GM23338 (cell line): ENCODE measurements at places on chromosomes 11 and 22. TPM values are rescaled to one million over a fixed set of nuclear protein-coding genes. Genes with fewer than 3 reads are reported as not detected.

- H3K36me3 ChIP-seq: 0 out of 2 replicates have a peak, but pooled peaks cover 4% of the 10 kb centered on the region
- DNase-seq: no peak
- no peak overlapping the region for H3K4me3 ChIP-seq
- H3K4me1 ChIP-seq: no peaks in the 10 kb centered on the region
Measured at GRCh38 chr22:49686495-49687219, 141.0 kb downstream of the BRD1 start.

Gene FIBIN
- total RNA-seq: 0.66 TPM in 1 of 2 replicates, not detected in the other

Gene RIBC2
- 2.2 TPM in 2 replicates for total RNA-seq

Gene MUC2
- not detected in 2 replicates for total RNA-seq

DNA sequence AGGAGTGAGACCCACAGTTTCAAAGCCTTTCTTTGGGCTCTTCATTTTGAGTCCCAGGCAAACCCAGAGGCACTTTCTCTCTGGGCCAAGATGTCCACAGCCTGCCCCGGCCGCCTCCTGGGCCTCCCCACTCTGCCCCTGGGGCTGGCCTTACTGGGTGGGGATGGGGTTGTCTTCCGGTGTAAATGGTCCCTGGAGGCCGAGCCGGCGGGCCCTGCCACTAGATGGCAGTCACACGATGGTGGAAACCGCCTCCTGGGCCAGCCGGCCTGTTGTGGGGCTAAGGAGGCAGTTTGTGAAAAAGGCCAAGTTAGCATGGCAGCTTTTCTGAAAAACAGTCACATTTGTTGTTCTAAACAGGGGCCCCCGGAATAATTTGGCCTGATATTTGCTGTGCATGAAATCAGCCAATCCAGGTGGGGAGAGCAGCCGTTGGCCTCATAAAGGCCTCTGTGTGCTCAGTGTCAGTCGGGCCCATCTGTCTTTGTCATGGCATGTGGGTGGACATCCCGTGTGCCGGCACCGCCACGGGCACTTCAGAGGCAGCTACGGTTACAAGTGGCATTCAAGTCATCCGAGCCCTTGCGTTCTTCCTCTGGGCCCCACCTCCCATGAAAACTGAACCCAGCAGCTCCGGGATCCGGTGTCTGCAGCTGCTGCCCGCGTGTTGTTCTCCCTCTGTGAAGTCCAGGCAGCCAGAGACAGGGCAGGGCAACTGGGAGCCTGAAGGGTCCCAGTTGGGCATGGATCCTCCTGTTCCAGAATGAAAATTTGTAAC, 6.5 kb downstream of the MRPL23 start:
- H3K27ac ChIP-seq: no peak overlapping the region
- H3K4me3 ChIP-seq: no peak overlapping the region
- no peaks in the 10 kb centered on the region for H3K27me3 ChIP-seq
- no peaks in the 10 kb centered on the region for H3K36me3 ChIP-seq
- DNase-seq: no peak

Gene ZP1
- total RNA-seq: not detected in 2 replicates

Gene NXPE2
- 0.10 and 0.12 TPM in 2 replicates for total RNA-seq

GRCh38 chr11:72491001-72491400, 56.7 kb upstream of the CLPB start:
- no peak overlapping the region for H3K27ac ChIP-seq
- H3K27me3 ChIP-seq: no peaks in the 10 kb centered on the region
- no peak overlapping the region for H3K4me3 ChIP-seq
- H3K4me1 ChIP-seq: no peaks in the 10 kb centered on the region
- H3K36me3 ChIP-seq: no peaks in the 10 kb centered on the region

Gene OR8U1
- total RNA-seq: not detected in 2 replicates

DNA sequence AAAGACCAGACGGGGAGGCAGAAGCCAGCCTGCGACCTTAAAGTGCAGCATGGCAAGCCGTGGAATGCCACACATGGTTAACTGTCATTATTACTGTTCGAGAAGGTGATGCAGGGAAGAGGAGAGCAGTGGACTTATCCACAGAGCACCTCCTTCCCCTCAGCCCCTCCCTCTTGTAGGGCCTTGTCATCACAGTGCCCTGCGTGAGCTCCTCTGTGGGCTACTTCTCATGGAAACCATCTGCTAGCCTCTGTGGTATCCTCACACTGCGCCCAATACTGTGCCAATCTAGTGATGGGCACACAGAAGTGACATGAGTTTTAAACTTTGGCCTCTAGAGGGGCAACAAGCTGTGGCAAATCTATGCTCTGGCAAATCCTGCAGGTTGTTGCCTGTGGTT, 18.2 kb upstream of the CCDC134 start:
- H3K27me3 ChIP-seq: no peaks in the 10 kb centered on the region
- H3K4me3 ChIP-seq: no peak overlapping the region
- H3K36me3 ChIP-seq: no peaks in the 10 kb centered on the region
- DNase-seq: no peak
- no peaks in the 10 kb centered on the region for H3K4me1 ChIP-seq

- H3K27ac ChIP-seq: no peak overlapping the region
- H3K4me1 ChIP-seq: no peaks in the 10 kb centered on the region
- no peaks in the 10 kb centered on the region for H3K36me3 ChIP-seq
- no peaks in the 10 kb centered on the region for H3K27me3 ChIP-seq
- H3K4me3 ChIP-seq: no peak overlapping the region
Measured at GRCh38 chr11:104333977-104334376, 170.0 kb upstream of the PDGFD start.

- peaks cover 20% of the 10 kb centered on the region for H3K4me1 ChIP-seq
- H3K27me3 ChIP-seq: peaks cover 34% of the 10 kb centered on the region
- H3K4me3 ChIP-seq: peak overlapping the region; percentile 81
- H3K36me3 ChIP-seq: no peaks in the 10 kb centered on the region
- no peak overlapping the region for H3K27ac ChIP-seq
Measured at GRCh38 chr11:64745189-64745520, 1.2 kb upstream of the RASGRP2 start.

DNA sequence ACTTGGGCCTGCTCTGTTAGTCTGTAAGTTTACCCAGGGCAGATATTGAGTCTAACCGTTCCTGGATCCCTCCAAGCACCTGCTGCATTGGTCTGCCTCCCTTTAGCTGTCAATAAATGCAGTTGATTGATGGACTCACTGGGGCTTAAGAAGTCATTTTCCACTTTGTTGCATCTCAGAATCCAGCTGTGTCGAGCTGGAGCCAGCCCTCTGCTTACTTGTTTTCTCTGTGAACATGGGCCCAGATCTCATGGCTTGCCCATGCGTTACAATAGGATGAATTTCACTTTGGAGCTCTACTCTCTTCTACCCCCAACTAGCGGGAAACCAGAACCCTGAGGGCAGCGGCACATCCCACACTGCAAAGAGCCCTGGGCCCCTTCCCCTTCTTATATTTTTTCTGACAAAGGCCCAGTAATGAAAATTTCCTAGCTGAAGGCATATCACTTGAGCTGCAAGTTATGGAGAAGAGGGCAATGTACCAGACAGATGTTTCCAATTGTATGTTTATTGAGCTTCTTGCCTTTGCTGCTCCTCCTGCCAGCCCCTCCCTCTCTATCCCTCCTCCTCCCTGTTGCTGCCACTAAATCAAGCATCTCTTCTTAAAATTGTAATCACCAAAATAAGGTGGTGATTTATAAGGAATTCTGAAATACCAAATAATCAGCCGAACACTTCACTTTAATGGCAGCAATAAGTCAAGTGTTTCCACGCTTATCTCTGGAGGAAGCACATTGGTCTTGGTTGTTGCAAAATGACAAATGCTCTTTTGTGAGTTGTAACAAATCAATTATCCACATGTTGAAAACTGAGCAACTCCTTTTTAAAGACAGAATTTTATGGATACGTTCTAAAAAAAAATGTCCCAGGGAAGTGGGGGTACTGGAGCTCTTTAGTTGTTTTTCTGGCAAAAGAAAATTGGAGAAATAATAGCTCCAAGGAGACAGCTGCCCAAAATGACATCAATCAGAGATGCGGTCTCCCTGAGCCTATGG, 212.3 kb upstream of the ZBED5 start:
- no peaks in the 10 kb centered on the region for H3K27me3 ChIP-seq
- H3K4me3 ChIP-seq: no peak overlapping the region
- H3K36me3 ChIP-seq: no peaks in the 10 kb centered on the region
- H3K27ac ChIP-seq: no peak overlapping the region

Gene BBS1
- total RNA-seq: 27.8 and 41.3 TPM in 2 replicates

Gene DEFB131B
- not detected in 2 replicates for total RNA-seq

GRCh38 chr22:39543095-39543494, 10.5 kb upstream of the RPS19BP1 start:
- H3K4me3 ChIP-seq: no peak overlapping the region
- DNase-seq: peak; percentile 87
- H3K27me3 ChIP-seq: 0 out of 2 replicates have a peak, but pooled peaks cover 11% of the 10 kb centered on the region
- peaks cover 3% of the 10 kb centered on the region for H3K4me1 ChIP-seq
- H3K27ac ChIP-seq: no peak overlapping the region

Gene PHOX2A
- not detected in 2 replicates for total RNA-seq

Gene MS4A6E
- total RNA-seq: not detected in 2 replicates

GRCh38 chr11:13126430-13126829, 117.3 kb downstream of the RASSF10 start:
- H3K27me3 ChIP-seq: no peaks in the 10 kb centered on the region
- no peak overlapping the region for H3K4me3 ChIP-seq
- DNase-seq: no peak
- peaks cover 10% of the 10 kb centered on the region; the same call in 1 of the 2 replicates for H3K36me3 ChIP-seq
- no peak overlapping the region for H3K27ac ChIP-seq

Gene TRIM48
- total RNA-seq: not detected in 2 replicates

- H3K36me3 ChIP-seq: no peaks in the 10 kb centered on the region
- H3K27me3 ChIP-seq: no peaks in the 10 kb centered on the region
- no peak overlapping the region for H3K4me3 ChIP-seq
- no peak for DNase-seq
Measured at GRCh38 chr11:77467233-77467632, 6.7 kb downstream of the PAK1 start.

Gene ZNF280A
- total RNA-seq: not detected in 2 replicates

Gene OR52I1
- total RNA-seq: not detected in 2 replicates

DNA sequence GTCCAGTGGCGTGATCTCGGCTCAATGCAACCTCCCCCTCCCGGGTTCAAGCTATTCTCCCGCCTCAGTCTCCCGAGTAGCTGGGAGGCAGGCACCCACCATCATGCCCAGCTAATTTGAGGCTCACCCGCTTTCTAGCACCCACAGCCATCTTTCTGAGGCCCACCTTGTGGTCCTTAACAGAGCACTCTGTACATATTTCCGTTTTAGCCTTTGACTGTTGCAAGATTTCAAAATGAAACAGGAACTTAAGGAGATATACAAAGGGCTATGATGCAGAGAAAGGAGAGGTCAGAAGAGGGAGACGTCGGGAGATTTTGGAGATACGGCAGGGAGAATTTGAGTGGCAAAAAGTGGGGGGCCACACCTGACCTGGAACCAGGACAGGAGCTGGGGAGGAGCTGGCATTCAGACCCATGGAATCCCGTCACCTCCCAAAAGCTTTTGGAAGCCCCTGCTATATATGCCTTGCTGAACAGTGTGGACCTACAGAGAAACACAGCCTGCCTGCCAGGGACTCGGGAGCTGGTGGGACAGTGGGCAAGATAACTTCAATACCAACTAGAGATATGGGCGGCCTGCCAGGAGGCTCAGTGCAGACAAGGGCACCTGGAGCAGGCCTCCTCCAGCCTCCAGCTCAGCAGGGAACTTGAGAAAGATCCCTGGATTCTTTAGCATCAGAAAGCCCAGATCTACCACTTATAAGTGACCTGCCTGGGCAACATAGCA, 8.0 kb upstream of the CLCF1 start:
- peaks cover 33% of the 10 kb centered on the region for H3K27me3 ChIP-seq
- H3K36me3 ChIP-seq: no peaks in the 10 kb centered on the region
- no peak overlapping the region for H3K4me3 ChIP-seq

DNA sequence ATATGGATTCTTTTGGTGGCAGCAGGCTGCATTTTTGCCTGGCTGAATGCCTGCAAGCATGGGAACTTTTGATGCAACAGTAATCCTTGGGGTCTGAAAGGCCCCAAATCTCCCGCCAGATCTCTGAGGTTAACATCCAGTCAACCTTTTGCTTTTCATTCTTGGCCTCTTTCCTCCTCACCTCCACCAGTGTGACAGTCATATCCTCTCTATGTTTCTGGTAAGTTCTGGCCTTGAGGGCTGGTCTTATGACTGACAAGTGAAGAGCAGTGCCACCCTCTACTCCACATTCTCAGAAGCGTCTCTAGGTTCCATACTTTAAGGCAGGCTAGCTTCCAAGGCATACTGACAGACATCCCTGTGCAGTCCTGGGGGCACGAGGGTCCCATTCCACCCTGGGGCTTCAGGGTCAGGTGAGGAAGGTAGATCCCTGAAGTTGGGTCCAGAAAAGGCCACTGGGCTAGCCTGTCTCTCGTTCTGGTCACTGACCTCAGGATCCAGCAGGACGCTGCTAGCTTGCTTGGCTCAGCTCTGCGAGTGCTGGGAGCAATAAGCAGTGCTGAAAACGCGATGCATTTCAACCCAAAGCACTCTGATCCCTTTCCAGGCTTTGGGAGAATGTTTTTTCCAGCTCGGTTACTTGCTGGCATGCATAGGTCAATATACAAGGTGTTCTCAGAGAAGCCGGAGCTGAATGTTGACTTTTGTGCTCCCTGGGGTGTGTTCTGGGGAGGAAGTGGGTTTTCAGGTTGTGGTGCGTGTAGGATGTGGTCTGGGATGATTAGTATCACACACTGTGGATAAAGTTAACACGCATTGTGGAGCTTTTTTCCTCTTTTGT, 75.2 kb downstream of the PTPRJ start:
- peak overlapping the region; percentile 78; the same call in 1 of the 2 replicates for H3K27ac ChIP-seq
- no peaks in the 10 kb centered on the region for H3K27me3 ChIP-seq
- no peak overlapping the region for H3K4me3 ChIP-seq
- H3K4me1 ChIP-seq: peaks cover 32% of the 10 kb centered on the region
- peak; percentile 50 for DNase-seq
- no peaks in the 10 kb centered on the region for H3K36me3 ChIP-seq

- H3K4me1 ChIP-seq: no peaks in the 10 kb centered on the region
- no peaks in the 10 kb centered on the region for H3K27me3 ChIP-seq
- H3K27ac ChIP-seq: no peak overlapping the region
- no peak overlapping the region for H3K4me3 ChIP-seq
- DNase-seq: no peak
Measured at GRCh38 chr11:128304666-128305485, 282.5 kb downstream of the ETS1 start.

Gene BAIAP2L2
- 3.9 and 5.6 TPM in 2 replicates for total RNA-seq

- no peak overlapping the region for H3K4me3 ChIP-seq
- no peaks in the 10 kb centered on the region for H3K36me3 ChIP-seq
- peaks cover 9% of the 10 kb centered on the region for H3K4me1 ChIP-seq
- H3K27ac ChIP-seq: no peak overlapping the region
- peaks cover 7% of the 10 kb centered on the region; the same call in 1 of the 2 replicates for H3K27me3 ChIP-seq
- no peak for DNase-seq
Measured at GRCh38 chr11:75820645-75821044, 5.6 kb downstream of the UVRAG start.

- DNase-seq: no peak
- no peak overlapping the region for H3K27ac ChIP-seq
- H3K4me3 ChIP-seq: no peak overlapping the region
Measured at GRCh38 chr11:78791254-78791653, 216.6 kb upstream of the NARS2 start.

Gene HEPHL1
- total RNA-seq: 0.04 and 0.07 TPM in 2 replicates

- H3K27ac ChIP-seq: no peak overlapping the region
- H3K27me3 ChIP-seq: no peaks in the 10 kb centered on the region
- H3K4me1 ChIP-seq: no peaks in the 10 kb centered on the region
- peaks cover 6% of the 10 kb centered on the region; the same call in 1 of the 2 replicates for H3K36me3 ChIP-seq
- DNase-seq: no peak
Measured at GRCh38 chr11:121053244-121053643, 29.3 kb downstream of the TBCEL start.

Gene DTX4
- total RNA-seq: 13.8 and 14.7 TPM in 2 replicates

GRCh38 chr22:39253435-39254070, 8.8 kb upstream of the PDGFB start:
- peak; percentile 50 for DNase-seq
- no peak overlapping the region for H3K27ac ChIP-seq
- H3K27me3 ChIP-seq: peaks cover 14% of the 10 kb centered on the region; the same call in 1 of the 2 replicates
- H3K36me3 ChIP-seq: no peaks in the 10 kb centered on the region
- H3K4me3 ChIP-seq: peak overlapping the region; percentile 32; the same call in 1 of the 2 replicates
